ENCODE measurements at places on chromosomes 16 and 17.

- DNase-seq, result no peak
Measured at GRCh38 chr16:85105475-85105874, 6.8 kb downstream of the CIBAR2 start.

DNA sequence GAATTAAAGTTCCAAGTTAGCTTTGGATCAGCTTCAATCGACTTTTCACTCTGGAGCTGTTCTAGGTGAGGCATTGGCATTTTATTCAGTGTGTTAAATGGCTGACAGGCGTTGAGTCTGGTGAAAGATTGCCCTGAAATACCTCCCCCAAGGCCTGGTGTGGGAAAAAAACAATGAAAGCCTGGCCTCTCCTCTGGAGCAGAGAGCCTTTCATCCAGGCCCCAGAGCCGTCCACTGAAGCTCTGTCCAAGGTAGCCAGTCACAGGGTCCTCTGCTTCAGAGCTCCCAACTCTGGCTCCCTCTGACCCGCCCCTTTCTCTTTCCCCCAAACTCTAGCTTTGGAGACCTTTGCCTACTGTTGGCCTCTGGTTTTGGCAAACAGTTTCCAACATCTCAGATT lies 123.6 kb upstream of the CRHR1 start:
- DNase-seq, result no peak

DNA sequence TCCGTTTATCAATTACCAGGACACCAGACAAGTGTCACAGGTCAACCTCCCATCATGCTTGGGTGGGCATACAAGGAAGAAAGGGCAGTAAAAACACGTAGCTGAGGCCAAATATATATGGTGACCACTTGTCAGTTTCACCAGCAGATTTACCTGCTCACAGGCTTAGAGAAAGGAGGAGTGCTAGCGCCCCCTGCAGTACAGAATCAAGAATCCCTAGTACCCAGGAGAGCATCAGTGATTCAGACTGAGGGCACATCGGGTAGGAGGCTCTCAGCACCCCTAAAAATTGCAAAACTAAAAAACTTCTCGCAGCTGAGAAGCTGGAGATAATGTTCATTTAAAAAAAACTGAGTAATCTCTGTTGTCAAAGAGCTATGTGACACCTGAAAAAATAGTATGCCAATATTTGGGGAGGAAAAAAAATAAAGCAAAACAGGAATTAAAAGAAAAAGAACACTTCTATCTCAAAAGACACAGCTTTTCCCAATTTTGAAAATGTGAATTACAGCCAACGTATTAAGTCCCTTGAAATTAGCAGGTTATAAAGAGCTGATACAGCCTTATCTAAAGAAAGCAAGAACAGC lies 21.2 kb upstream of the MON1B start:
- DNase-seq, result peak; percentile 20

DNA sequence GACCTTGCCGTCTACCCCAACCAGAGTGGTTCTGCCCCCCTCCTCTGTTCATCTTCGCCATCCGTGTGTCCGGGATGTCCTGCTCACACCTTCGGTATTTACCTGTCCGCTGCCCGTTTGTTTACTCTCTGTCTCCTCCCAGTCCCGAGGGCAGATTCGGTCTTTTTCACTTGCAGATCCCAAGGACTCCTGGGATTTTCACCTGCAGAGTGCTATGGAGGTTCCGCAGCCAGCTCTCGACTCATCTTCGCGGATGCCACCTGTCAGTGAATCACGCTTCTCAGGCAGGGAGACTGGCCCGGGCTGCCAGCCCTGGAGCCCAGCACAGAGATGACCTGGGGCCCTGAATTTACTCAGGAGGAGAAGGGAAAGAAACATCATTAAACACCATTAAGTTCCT lies 8.1 kb downstream of the CRISPLD2 start:
- DNase-seq, result no peak

DNA sequence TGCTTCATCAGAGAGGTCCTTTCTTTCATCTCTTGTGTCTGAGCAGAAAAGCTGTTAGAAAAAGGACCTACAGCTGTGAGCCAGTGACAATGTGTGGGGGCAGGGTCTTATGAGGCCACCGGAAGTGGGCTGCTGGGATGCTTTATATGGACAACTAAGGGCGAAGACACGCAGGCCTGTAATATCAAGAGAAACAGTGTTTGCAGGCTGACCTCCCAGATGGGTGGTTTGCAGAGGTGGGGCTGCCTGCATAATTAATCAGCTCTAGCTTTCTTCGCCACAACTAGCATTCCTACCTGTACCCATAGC lies 30.4 kb upstream of the SALL1 start:
- DNase-seq, result no peak

DNA sequence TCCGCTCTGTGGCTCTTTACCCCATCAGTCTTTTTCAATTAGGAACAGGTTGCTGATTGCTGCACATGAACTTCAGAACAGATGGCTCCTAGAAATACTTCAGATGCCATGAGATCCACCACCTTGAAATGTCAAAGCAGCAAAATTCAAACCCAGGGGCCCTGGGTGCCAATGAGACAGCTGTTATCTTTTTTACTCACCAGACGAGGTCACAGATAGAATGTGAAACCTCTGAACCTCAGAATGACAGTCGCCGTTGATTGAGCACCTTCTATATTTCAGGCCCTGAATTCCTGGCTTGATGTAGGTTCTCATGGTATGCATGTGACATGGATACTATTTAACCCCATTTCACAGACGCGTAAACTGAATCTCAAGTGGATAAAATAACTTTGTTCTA lies 63.0 kb downstream of the MAF start:
- DNase-seq, result no peak

GRCh38 chr16:47713225-47713595 lies 252.1 kb downstream of the PHKB start:
- DNase-seq, result no peak
